ENCODE measurements at places on chromosomes 11 and 22. TPM values are rescaled to one million over a fixed set of nuclear protein-coding genes. Genes with fewer than 3 reads are reported as not detected.

Gene PKP3
- total RNA-seq: 34.2 TPM

Gene TPBGL
- total RNA-seq: 0.22 TPM

Gene LINC01488
- total RNA-seq: not detected

Gene GNG3
- not detected for total RNA-seq

Gene DRICH1
- total RNA-seq: not detected

Gene MOV10L1
- not detected for total RNA-seq

Gene CEND1
- 1.1 TPM for total RNA-seq

Gene SLC22A6
- not detected for total RNA-seq

Gene SPON1
- not detected for total RNA-seq

Gene ZBTB16
- not detected for total RNA-seq

Gene OR52I2
- not detected for total RNA-seq

Gene LRRC74B
- total RNA-seq: 0.06 TPM

Gene MMP13
- total RNA-seq: not detected

Gene NLRP6
- total RNA-seq: not detected

Gene ZNF280A
- total RNA-seq: 2.8 TPM

Gene TRIM66
- total RNA-seq: 2.8 TPM

Gene KCNE3
- not detected for total RNA-seq

Gene GDPD4
- total RNA-seq: not detected

Gene KCNA4
- not detected for total RNA-seq

Gene RFPL1
- not detected for total RNA-seq

Gene MS4A6E
- not detected for total RNA-seq

Gene MRGPRX3
- total RNA-seq: not detected

Gene PLAAT5
- total RNA-seq: not detected

Gene CDC42EP2
- 14.5 TPM for total RNA-seq

Gene NCAPH2
- total RNA-seq: 35.7 TPM

Gene BRSK2
- 6.8 TPM for total RNA-seq

Gene IGLL1
- total RNA-seq: not detected

Gene APOA4
- total RNA-seq: not detected

Gene PRSS23
- 543 TPM for total RNA-seq

Gene C1QTNF4
- not detected for total RNA-seq

Gene GRAP2
- total RNA-seq: not detected

Gene CASP12
- total RNA-seq: not detected

Gene WNT7B
- 140 TPM for total RNA-seq

Gene IL18
- total RNA-seq: 98.4 TPM

Gene TNNT3
- total RNA-seq: not detected

Gene CHST1
- total RNA-seq: 1.2 TPM

Gene OR2D3
- not detected for total RNA-seq

Gene RAG2
- not detected for total RNA-seq

Gene VPREB3
- 0.64 TPM for total RNA-seq

Gene TRIM48
- total RNA-seq: not detected

Gene RIMBP3C
- 0.23 TPM for total RNA-seq

Gene OR10V1
- total RNA-seq: not detected

Gene SLC22A25
- total RNA-seq: not detected
